ENCODE measurements at places on chromosomes 7 and 10.

DNA sequence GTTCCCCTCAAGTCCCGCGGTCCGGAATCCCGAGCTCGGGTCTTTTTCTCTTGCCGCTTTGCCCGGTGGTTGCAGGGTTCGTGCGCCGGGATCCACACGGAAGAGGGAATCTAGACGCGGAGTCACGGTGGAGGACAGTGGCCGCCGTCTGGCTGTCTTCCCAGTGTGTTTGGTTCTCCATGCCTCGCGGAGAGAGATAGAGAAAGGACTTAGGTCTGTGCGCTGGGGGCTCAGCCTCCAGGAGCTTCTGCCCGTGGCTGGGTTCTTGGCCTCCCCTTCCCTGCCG is 1.6 kb downstream of the FFAR4 start:
- no peak for DNase-seq

DNA sequence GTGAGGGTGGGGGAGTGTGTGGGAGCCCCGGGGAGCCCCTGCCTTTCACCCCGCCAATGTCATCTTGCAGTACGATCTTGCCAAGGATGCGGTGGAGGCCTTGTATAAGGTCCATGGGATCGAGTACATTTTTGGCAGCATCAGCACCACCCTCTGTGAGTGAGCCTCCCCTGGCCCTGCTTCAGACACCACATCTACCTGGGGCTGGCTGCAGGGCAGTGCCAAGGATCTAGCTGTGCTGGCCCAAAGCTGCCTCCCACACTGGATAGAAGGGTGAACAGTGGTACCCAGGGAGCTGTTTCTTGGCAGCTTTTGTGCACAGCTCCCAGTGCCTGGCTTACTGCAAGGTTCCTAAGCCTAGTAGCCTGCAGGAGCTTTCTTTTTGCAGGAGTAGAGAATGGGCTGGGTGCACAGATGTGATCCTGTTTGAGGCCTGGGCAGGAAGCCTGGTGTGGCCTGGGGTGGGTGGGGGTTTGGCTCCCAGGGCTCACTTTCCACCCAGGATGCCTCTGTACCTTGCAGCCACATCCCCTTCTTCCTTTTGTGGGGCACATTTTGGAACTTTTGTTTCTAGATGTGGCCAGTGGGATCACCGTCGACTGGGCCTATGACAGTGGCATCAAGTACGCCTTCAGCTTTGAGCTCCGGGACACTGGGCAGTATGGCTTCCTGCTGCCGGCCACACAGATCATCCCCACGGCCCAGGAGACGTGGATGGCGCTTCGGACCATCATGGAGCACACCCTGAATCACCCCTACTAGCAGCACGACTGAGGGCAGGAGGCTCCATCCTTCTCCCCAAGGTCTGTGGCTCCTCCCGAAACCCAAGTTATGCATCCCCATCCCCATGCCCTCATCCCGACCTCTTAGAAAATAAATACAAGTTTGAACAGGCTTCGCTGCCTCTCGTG is 12.2 kb upstream of the CPA1 start:
- DNase-seq: no peak

- DNase-seq: no peak
These were observed 277.6 kb upstream of the SORCS1 start for GRCh38 chr10:107442035-107442505.

DNA sequence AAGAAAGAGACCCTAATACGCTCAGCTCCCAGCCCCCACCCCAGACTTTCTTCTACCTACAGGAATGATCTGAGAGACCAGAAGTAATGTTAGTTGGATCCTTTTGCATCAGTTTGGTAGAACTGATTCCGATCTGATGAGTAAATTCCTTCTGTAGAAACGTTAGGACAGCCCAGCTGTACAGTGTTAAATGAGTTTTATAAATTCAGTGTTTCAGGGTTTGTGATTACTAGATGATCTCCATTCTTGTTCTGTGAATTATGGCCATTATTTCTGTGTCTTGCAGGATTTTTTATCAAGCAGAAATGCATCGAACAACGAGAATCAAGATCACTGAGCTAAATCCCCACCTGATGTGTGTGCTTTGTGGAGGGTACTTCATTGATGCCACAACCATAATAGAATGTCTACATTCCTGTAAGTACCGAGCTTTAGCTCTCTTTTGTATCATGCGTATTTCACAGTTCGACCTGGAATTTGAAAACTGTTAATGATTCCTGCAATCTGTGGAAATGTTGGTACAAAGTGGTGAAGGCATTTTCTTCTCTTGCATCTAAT is 5.3 kb downstream of the BMI1 start:
- DNase-seq: no peak

DNA sequence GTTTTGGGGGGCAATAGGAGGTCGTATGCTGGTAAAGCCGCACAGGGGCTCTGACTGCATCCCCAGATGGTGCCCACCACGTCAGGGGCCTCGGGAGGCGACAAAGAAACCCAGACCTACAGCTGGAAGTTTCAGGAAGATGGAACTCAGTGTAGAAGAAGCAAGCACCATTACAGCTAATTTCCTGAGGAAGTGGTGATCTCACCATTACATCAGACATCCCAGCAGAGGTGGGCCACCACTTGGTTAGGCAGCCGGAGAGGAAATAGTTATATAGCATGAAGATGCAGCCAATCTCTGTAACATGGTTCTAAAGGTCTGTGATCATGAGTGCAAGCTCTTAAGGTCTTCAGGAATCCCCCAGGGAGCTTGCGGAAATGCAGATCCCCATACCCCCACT is 127.3 kb upstream of the PCBD1 start:
- no peak for DNase-seq

DNA sequence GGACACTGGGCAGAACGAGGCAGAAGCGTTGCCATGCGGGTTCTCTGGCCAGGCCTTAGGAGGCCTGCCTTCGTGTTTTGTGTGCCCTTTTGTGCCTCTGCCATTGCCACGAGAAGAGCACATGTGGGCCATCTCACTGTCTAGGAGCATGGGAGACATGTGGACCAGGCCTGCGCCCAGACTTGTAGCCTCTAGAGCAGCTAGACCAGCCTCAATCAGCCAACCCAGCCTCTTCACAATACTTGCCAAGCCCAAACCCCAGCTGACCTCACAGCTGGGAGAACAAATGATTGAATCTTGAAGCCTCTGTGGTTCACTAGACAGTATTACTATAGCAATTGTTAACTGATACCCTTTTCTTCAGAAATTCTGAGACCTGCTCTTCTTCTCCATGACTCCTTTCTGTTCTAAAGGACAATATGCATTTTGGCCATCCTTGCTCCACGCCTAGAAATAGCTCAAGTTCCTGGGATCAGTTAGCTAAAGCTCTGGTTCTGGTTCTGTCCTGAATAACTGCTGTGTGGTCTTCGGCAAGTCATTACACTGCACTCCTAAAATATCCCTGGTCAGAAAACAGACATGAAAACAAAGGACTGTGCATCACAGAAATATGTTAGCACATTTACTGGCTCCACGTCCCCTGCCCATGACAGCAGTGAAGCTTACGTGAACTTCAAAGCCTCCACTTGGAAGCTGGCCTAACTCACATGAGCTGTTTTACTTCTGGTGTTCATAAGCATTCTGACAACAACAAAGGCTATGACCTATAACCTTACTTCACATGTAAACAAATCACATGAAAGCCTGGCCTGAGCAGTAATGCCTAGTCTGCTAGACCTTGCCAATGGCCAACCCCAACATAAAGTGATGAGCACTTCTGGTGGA is 72.3 kb upstream of the MKRN1 start:
- no peak for DNase-seq

- no peak for DNase-seq
These were observed 248.7 kb upstream of the GPR26 start for GRCh38 chr10:123417414-123417813.

- DNase-seq: no peak
These were observed 130.4 kb downstream of the CUL2 start for GRCh38 chr10:34959786-34960185.

DNA sequence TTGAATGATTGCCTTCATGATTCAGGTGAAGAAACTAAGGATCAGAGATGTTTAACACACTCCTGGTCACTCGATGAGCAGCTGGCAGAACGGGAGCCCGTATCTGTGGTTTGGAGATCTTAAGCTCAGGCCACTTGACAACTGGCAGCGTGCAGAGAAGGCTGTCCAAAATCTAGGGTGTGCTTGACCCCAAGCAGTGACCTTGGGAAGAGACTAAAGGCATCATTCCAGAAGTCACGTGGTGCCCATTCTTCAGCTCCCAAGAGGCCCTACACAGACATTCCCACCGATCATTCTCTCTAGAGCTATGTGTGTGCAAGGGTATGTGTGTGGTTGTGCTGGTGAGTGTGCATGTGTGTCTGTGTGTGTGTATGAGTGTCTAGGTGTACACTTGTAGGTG is 493.8 kb downstream of the TCERG1L start:
- DNase-seq: no peak

- no peak for DNase-seq
These were observed 80.3 kb upstream of the LYZL2 start for GRCh38 chr10:30709700-30710358.

GRCh38 chr7:51315393-51316261 is 982 bp downstream of the COBL start:
- DNase-seq: no peak

GRCh38 chr10:79446758-79447084 is 1.3 kb upstream of the ZCCHC24 start:
- DNase-seq: no peak

GRCh38 chr10:74754381-74754821 is 72.0 kb upstream of the KAT6B start:
- no peak for DNase-seq

GRCh38 chr10:74234569-74234968 is 83.5 kb downstream of the ADK start:
- DNase-seq: no peak

DNA sequence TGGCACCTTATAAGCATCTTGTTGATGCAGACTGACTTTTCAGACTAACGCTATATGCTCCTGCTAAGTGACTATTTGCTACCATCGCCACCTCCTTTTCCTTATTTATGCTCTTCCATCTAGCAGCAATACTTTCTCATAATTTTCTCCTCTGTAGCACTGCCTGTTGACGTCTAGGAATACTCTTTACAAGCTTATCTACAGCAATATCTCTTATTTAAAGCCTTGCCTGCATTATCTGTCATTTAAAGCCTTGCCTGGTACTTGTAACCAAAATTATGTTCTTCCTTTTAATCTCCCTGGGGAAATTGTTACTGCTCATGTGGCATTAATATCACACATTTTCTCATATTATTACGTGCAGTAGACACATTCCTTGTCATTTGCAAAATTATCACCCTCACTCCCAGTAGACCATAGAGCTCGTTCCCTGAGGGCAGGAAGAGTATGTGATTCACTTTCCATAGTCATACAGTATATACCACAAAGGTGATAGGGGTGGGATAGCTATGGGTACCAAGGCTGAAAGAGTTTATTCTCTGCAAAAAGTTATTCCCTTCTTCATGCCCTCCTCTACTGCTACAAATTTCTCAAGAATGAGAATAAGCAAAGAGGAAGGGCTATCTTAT is 359.7 kb upstream of the PCDH15 start:
- DNase-seq: no peak
